Osteoblast (primary cell): ENCODE measurements at places on chromosomes 2 and 18. TPM values are rescaled to one million over a fixed set of nuclear protein-coding genes. Genes with fewer than 3 reads are reported as not detected.

GRCh38 chr2:1923541-1923940 is 179.2 kb upstream of the PXDN start:
- no peak for DNase-seq

DNA sequence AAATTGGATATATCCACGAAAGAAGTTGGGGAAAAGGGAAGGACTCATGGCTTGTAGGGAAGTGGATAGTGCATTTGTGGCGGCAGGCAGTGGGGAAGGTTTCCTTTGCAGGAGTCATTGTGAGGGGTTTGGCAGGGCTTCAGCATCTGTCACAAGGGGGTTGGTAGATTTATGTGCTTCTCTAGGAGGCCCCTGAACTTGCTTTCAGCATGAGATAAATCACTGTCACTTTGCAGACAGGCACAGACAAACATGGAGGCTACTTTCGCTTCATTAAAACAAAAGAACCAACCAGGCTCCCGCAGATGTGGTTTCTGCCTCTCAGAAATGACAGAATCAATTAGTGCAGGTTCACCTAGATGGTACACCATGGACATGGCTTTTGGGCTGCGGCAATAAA is 340.7 kb downstream of the TGIF1 start:
- DNase-seq = no peak

- no peak for DNase-seq
Measured at GRCh38 chr2:176392744-176393414, 123.6 kb downstream of the MTX2 start.

DNA sequence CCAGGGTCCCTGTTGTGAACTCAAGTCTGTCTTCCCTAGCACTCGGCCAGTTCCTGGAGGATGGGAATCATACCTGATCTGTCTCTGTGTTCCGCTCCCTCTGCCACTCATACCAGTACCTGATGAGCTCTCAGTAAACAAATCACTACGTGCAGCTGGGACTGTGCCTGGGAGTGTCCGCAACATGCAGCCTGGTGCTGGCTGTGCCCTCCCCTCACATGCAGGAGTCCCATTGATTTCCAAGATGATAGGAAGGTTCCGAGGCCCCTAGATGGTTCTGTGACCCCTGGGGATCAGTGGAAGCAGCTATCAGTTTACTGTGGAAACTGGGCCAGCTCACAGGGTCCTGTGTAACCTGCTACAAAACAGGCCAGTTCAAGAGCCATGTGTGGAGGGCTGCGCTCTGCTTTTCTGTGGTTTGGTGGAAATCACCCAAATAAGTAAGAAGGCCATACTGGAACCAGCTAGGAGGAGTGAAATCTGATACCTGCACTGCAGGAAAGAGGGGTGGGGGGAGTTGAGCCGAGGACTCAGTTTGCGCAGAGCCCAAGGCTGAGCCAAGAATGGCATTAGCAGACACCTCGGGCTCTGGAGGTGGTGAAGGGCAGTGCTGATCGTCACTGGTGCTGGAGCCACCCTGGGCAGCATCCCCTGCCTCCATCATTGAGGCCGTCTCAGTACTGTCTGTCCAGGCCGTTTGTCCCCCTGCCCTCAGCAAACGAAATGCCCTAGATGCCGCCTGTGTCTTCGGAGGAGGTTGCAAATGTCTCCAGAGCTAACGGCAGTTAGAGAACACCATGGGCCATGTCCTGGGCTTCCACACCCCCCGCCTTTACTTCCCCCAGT is 93.3 kb downstream of the KLHL29 start:
- no peak for DNase-seq

DNA sequence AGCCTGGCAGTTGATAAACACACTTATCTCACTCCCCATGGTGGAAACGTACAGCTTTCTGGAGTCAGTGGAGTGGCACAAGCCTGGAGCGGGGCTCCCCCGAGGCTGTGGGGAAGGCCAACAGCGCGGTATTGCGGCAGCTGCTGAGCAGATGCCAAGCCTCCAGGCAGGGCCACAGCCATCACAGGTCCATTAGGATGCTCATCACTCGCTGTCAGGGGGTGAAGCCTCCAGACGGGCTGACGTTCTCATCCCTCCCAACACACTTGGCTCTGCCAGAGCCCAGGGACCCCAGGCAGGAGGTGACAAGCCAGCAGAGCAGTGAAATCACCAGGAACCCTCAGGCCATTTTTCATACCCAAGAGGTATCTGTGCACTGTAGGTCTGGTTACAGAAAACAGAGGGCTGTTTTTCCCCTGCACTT is 529.2 kb upstream of the KLHL29 start:
- no peak for DNase-seq

DNA sequence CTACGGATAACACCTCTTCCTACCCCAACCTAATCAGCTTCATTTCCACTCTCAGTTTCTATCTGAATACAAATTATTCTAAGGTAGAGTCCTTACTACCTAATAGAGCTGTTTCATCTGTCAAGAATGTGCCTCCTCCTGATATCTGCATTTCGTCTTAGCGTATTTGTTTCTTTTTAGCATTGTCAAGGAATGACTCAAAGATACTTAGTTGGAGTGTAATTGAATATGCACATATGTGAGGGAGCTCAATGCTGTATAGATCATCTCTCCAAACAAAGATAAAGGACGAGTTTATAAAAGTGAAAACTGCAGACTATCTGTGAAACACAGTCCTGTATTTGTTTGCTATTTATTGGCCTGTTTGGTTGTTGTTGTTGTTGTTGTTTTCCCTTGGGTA is 2059.4 kb upstream of the CELF4 start:
- DNase-seq = peak; percentile 8

DNA sequence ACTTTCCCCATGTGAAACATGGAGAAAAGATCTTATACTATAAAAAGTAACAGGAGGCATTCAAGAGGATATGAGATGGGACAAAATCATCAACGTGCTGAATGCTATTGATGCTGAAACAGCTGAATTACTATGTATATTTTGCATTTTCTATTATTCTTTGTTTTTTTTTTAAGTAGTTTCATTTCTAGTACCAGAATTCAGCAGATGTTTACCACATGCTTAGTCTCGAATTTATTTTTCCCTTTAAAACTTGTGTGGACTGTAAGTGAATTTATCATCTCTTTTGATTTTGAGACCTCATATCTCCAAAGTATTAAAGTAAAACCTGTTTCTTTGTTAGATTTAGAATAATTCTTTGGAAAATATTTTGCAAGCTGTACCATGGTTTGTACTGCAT is 205.8 kb downstream of the PTPRM start:
- DNase-seq = no peak

DNA sequence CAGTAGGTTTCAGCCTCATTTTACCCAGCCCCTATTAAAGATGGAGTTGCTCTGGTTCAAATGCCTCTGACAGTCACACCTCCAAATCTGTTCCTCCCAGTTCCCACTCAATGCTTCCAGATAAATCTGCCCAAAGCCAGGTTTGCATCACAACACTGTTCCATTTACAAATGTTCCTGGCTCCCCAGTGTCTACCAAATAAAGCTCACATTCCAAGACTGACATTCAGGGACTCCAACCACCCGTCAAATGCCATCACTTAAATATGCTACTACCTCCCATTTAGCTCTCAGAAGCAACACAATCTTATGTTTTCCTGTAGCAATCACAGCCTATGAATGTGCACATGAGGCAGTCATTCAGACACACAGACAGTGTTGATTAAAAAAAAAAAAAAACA is 127.3 kb downstream of the TMEM163 start:
- DNase-seq = no peak

DNA sequence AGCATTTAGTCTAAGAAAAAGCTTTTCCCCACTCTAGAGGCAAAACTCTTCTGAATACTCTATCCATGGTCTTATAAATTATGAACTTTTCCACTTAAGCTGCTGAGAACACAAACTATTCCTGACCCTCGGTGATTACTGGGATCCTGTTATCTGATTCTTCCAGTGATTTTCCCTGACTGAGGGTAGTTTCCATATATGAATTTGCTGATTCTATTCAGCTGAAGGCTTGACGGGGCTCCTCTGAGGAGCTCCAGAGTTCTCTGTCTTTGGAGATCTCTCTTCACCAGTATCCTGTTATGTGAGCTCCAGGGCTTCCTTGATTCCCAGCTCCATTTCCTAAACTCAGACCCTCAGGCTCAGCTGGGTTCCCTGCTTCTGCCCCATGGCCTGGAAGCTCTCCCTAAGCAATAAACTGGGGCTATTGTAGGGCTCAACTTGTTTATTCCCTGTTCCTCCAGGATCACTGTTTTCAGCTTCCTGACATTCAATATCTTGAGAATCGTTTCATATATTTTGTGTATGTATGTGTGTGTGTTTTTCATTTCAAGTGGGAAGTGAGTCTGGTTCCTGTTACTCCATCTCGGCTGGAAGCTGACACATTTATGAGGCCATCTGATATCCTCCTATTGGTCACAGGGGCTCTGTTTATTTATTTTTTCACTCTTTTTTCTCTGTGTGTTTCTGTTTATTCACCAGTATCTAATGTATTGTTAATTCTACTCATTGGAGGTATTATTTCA is 78.2 kb downstream of the ARHGAP28 start:
- no peak for DNase-seq

The EVX2 gene
- under 0.01 TPM in 1 of 2 replicates, not detected in the other for total RNA-seq

The SS18 gene
- 120 and 132 TPM in 2 replicates for total RNA-seq

The DCDC2C gene
- total RNA-seq = not detected in 2 replicates

The APLF gene
- total RNA-seq = 10.0 and 10.5 TPM in 2 replicates

The CACNB4 gene
- 2.4 and 4.3 TPM in 2 replicates for total RNA-seq

The FN1 gene
- 18,025 and 18,800 TPM in 2 replicates for total RNA-seq

The KCNS3 gene
- total RNA-seq = 1.8 and 2.7 TPM in 2 replicates

The ANKRD30B gene
- 6.9 and 11.5 TPM in 2 replicates for total RNA-seq

The BOLL gene
- not detected in 2 replicates for total RNA-seq
